Stimulated activated CD8-positive, alpha-beta memory T cell treated with anti-CD3 and anti-CD28 coated beads, Interleukin-15, amount 100 ng/mL, for 1 hour (primary cell): ENCODE measurements at places on chromosomes 3 and 15.

DNA sequence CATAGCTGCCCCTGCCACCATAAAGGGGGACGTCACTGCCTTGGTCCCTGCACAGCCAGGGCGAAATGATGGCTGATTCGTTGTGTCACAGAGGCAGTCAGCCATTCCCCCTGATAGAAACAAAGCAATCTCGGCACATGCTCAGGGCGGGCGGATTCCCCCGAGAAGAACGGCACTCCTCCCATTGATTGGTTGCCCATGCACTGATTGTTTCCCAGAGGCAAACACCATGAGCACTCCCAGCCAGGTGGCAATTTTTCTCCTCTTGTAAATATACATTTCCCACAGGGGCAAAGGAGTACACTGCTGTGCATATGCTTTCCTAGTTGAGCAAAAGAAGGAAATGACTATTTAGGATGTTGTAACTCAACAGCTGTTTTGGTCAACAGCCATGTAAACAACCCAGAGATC is 56.5 kb downstream of the KY start:
- no peak for DNase-seq

DNA sequence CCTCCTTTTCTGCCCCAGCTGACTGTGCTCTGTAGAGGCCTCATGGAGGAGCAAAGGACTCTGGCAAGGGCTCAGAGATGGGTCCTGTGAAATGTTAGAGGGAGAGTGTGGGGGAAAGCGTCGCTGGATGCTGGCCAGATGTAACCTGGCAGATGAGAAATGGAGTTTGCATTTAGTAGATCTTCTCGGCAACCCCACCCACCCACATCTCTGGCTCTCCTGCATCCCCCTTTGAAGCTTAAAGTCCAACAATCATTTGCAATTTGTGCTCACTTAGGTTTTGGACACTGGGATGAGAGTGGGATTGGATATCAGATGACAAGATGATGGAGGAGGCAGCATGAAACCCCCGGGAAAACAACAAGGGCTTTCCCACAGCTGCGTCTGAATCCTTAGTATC is 523.6 kb upstream of the MCTP2 start:
- DNase-seq, result no peak

GRCh38 chr3:81554388-81554787 is 207.1 kb downstream of the GBE1 start:
- DNase-seq, result no peak

- no peak for DNase-seq
Measured at GRCh38 chr15:70293591-70294470, 196.1 kb upstream of the TLE3 start.

DNA sequence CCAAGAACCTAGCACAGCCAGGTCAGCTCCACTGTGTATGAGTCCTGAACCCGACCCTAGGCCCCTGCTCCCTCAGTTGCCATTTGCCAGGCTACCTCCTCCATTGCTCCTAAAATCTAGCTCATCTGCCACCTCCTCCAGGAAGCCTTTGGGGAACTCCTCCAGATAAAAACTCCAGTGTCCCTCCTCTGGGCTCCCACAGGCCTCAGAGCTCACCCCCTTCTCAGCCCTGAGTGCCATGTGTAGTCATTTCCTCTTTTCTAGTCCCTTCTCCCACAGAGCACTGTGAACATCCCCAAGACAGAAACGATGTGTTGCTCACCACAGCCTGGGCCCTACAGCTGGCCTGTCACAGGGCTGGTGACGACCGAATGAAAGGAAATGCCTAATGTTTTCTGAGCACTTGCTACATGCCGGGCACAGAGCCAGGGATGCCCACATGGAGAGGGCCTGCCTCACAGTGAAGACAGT is 61.0 kb downstream of the IQSEC1 start:
- DNase-seq, result no peak

GRCh38 chr3:8371960-8372463 is 129.6 kb upstream of the LMCD1 start:
- DNase-seq, result no peak

DNA sequence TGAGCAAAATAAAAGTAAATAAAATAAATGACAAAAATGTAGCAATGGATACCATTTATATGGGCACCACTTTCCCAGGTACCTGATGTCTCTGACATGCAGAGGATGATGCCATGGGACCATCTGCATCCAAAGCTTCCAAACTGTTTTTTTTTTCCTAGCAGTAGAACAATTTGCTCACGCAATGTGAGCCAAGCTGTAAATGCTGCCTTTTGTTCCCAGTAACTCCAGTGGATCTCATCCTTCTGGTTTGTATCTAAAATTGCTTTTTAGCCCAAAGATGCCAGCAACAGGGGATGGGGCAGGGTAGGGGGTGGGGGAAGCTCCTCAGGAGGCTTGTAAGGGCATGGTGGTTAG is 32.7 kb downstream of the SLC12A8 start:
- DNase-seq, result no peak

DNA sequence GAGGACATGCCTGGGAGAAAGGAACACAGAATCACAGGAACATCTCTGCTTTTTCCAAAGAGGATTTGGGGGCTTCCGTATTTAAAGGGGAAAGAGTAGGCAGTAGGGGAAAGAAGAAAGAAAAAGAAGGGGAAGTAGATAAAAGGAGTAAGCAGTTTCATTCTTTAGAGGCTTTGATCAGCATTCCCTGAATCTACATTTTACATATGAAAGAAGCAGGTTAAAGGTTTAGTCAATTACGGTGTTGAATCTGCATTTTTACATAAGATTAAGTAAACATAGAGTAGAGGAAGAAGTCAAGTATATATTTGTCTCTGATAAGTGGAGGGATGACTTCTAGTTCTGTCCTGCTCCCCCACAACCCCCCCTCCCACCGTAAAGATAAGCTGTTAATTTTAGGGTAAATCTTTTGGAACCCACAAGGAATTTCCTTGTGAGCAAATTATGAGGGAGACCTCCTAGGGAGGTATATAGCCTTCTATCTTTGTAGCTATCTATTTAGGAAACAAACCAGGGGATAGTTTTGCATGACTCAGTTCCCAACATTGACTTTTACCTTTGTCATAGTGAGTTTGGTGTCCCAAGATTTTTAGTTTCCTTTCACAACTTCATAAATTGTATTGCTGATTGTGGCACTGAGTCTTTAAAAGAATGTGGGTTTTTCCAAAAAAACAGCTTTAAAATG is 8.7 kb upstream of the P2RY12 start:
- no peak for DNase-seq

GRCh38 chr15:92001307-92001706 is 147.8 kb downstream of the SLCO3A1 start:
- DNase-seq, result no peak

GRCh38 chr3:194301730-194302129 is 49.4 kb downstream of the CPN2 start:
- DNase-seq, result no peak

DNA sequence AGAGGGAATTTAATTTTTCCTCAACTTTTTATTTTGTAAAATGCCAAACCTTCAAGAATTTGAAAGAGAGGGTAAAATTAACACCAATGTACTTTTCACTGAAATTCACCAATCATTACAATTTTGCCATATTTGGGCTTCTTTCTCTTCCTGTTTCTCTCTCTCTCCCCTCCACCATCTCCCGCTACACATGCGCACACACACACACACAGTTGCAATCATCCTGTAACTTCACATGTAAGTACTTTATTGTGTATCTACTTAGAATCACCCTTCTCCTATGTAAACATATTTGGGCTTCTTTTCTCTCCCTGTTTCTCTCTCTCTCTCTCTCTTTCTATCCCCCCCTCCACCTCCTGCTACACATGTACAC is 7.4 kb downstream of the ARL14 start:
- no peak for DNase-seq

GRCh38 chr15:56759450-56759845 is 26.1 kb upstream of the ZNF280D start:
- DNase-seq, result no peak
